ENCODE measurements at places on chromosomes 16 and 17.
A peak's percentile ranks its signal among the peaks of the same experiment; 100 is the strongest.

GRCh38 chr16:47787696-47788095 lies 326.6 kb downstream of the PHKB start:
- no peak for DNase-seq

GRCh38 chr17:38557836-38558727 lies 47.7 kb downstream of the SRCIN1 start:
- DNase-seq, result peak; percentile 94

- DNase-seq, result no peak
These were observed 22.0 kb upstream of the FLCN start for GRCh38 chr17:17258998-17259397.

DNA sequence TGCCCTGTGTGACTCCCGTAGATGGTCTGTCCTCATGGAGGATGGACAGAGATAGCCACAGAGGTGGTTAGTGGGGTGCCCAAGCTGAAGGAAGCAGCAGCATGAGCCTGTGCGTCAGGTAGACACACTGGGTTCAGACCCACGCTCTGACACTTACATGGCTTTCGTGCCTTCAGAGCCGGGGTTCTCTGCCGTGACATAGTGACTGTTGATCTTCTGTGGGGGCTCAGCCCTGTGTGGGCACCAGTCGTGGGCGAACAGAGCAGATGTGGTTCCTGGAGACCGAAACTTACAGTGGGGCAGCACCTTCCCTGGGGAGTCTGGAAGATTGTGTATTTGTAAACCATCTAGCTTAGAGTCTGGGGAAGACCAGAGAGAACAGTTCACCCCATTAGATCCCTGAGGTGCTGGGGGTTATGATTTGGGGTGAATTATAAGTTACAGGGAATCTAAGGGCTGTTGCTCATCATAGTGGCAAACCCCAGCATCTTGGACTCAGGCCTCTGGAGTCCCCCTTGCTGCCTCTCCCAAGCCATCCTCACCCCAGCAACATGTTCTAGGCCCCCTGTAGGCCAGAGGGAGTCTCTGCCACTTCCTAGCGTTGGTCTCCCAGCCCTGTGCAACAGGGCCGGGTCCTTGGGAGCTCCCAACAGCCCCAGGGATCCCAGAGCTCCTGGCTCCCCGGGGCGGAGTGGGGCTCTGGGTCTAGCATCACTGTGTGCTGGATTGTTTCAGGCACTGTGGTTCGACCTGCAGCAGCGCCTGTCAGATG lies 28.6 kb downstream of the NECAB2 start:
- DNase-seq, result no peak

GRCh38 chr16:68351991-68352431 lies 41.2 kb downstream of the PRMT7 start:
- no peak for DNase-seq

GRCh38 chr16:405548-406506 lies 4.1 kb downstream of the DECR2 start:
- DNase-seq, result no peak

GRCh38 chr17:58530655-58531054 lies 16.2 kb upstream of the MTMR4 start:
- DNase-seq, result no peak

DNA sequence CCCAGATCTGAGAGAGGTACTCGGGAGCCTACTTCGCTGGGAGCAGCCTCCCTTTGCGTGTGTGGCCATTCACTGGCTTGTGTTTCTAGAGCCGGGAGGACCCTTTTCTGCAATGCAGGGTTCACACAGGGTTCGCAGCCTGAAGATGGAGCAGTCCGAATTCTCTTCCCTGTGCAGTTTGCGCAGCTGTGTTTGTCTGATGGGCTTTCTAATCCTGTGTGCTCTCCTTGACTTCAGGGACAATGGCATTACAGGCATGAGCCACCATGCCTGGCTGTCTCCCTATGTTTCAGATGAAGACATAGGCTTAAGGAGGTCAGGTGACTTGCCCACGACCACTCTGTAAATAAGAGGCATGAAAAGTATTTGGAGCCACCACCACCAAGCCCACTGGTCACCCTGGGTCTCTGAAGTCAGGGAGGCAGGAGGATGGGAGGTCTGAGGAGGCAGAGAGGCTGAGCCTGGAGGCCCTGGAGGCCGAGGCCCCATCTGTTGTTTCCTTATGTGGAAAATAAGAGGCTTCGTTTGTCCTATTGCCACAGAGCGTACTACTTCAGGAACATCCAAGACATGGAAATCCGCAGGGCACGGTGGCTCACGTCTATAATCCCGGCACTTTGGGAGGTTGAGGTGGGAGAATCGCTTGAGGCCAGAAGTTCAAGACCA lies 5.0 kb upstream of the STH start:
- no peak for DNase-seq

- DNase-seq, result peak; percentile 81
These were observed 10.6 kb downstream of the KSR1 start for GRCh38 chr17:27466743-27467375.

DNA sequence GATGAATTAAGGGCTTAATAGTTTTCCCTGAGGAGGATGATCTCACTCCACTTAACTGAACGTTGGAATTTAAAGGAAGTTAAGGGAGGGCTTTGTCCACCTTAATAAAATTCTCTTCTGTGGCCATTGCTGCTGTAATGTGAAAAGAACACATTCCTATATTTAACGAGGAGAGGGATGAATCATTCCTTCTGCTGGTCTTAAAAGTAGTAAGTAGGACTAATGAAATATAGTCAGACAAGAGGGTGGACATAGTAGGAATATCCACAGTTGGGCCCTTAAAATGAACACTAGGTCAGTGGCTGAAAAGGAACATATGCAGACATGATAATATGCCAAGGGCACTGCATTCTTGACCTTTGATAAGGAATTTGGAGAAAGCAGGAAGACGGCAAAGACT lies 405.6 kb downstream of the PMP22 start:
- no peak for DNase-seq

DNA sequence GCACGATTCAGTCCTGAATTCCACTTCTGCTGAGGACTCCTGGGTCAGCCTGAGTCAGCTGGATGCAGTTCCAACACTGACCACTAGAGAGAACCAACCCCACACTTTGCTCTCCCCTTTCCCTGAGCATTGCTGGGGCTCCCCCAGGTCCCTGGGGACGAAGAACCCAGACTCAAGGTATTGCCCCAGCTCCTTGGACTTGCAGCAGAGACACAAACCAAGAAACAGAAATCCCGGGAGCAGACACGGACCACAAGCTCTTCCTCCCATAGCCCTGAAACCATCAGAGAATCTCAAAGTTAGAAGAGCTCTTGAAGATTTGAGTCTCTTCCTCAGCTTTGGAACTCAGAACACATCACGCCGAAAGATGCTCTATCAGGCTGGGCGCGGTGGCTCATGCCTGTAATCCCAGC lies 678 bp upstream of the GH1 start:
- peak; percentile 79 for DNase-seq

DNA sequence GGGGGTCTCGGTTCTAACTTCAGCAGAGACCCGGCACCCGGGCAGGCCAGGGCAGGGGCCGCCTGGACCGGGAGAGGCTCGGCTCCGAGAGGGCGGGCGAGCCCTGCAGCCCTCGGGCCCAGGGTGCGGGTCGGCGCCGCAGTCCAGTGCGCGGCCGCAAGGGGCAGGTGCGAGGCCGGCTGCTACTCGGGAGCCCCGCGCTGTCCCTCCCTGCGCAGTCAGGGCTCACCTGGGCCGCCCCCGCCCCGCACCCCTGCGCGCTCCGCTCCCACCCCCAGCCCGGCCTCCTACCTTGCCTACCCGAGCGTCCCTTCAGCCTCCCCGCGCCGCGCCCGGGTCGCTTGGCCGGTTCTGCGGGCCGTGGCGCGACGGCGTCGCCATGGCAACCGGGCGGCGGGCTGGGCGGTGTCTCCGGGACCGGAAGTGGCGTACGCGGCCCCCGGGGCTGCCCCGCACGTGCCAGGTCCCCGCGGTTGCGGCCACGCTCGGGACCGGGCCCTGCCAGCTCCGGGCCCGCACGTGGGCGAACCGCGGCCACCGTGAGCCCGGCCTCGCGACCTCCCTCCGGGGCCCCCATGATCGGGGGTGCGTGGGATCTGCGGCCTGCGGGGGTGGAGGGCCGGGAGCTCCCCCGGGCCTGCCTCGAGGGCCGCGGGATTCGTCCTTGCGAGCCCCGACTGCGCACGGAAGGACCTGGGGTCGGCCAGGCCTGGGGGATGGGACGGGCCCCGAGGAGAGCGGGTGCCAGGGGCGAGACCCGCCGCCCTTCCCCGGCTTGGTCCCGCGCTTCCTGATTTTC lies at the start of gene CYB561:
Gene CYB561, minus strand, starts transcription at position 353 of the 799 bp plus-strand sequence. CDS start 8,759 bp downstream, outside the sequence.
- peak; percentile 78 for DNase-seq

DNA sequence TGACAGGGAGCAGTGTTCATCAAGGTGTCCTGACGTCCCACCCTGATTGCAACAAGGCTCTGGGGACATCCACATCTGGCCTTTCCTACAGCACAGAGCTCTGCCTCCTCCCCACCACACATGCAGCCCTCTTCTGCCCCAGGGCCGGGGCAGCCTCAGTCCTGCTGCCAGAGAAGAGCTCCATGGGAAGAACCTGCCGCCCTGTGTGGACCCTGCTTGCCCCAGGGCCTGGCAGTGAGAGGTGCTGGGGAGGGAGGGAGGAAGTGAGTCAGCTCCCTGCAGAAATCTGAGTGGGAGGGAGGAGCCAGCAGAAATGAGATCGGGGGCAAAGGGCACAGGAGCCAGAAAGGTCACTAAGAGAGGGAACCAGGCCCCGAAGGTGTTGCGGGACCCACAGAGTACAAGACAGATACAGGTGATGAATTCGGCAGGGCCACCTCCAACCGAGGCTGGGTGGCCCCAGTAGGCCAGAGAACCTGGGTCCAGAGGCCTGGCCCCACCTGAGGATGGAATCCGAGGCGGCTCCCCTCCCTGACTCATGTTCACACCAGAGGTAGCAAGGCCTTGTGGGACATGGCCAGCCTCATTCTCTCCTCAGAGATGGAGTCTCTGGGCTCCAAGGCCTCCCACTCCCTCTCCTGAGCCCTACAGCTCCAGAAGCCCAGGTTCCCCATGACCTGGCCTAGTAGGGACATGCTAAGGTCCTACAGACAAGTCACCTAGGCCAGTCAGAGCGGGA lies 24.8 kb downstream of the MYO18A start:
- DNase-seq, result peak; percentile 67

DNA sequence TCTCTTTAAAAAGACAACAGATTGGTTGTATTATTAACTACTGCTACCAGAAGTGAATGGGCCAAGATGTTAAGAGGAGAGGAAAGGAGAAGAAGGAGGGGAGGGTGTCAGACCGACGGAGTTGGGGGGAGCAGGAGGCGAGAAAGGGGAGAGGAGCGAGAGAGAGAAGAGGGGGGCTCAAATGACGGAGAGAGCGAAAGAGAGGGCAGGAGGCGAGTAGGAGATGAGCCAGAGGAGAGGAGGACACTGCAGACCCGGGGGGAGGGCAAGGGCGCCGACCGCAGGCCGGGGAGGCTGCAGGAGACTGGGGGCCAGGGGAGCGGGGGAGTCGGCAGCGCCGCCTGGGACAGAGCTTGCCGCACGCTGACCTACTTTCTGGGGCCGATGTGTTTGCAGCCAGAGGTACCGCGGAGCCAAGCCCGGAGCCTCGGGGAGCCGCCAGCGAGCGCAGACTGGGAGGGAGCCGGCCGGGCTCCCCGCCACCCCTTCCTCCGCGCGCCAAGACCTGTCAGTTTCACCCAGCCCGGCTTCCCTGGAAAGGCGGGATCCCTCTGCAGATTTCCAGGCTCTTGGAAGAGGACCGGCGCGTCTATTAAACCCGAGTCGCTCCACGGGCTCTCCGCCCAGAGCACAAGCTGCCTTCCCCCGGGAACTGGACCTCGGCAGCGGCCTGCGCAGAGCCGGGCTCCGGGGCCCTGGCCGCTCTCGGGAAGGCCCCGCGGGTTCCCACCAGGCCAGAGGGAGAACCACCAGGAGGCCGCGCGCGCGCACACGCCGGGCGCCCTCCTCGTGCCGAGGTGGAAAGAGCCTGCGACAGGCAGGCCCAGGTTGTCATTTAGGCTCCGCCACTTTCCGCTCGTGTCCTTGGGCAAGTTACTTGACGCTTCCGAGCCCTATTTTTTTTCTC lies 74.6 kb downstream of the CMC2 start:
- DNase-seq, result peak; percentile 21

- DNase-seq, result peak; percentile 61
These were observed 2.5 kb downstream of the TTLL6 start for GRCh38 chr17:48814504-48814903.

DNA sequence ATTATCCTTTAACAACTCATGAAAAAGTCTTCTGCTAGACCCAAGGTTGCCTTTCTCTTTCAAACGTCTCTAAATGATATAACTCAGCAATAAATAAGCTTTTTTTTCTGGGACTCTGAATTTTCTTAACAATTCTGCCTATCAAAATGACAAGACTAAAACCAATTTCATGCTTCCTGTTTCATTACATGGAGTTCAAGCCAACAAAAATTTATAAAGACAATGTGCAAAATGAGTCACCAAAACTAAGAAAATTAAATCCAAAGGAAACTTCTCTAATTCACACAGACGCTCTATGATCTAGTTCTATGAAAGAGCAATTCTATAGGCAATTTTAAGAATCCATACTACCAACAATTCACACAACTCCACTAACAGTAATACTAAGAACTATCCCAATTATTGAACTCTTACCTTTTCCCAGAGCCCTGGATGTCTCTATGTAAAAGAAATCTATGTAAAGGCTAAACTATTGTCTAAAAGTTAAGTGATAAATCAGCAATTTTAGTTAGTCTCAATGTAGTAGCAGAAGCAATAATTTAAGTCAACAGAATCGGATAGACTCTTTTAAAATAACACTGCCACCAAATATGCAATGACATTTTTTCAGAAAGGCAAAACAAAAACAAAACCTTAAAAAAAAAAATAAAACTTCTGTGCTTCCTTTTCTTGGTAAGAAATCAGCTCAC lies 44.2 kb downstream of the ZZEF1 start:
- DNase-seq, result no peak

GRCh38 chr17:49148171-49148570 lies 15.6 kb downstream of the B4GALNT2 start:
- DNase-seq, result no peak

DNA sequence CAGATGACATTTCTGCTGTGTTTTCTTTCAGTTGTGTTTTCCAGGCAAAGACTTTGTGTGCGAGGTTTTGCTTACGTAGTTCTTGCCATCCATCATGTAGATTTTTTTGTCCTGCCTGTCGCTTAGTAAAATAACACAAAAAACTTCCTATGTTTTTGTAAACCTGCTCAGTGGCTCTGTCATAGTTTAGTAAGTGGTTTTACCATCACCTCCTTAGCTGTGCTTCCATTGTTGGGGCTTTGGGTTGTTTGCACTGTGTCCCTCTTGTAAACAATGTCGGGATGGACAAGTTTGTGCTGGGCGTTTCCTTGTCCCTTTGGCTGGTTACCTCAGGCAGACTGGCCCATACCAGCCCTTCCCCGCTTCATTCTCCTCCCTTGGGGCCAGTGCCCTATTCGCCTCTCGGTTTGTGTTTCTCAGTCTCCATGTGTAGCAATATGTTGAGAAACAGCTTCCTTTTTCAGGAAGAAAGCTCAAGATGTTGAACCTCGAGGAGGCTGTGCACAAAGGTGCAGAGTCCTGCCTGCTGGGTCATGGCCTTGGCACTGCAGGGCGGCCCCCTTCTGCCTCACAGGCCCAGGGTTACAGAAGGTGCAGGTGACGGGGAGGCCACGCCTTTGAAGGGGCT lies 74.6 kb downstream of the KSR1 start:
- no peak for DNase-seq

GRCh38 chr16:4016658-4017057 lies 99.6 kb downstream of the ADCY9 start:
- DNase-seq, result no peak

GRCh38 chr16:82439678-82440293 lies 187.0 kb upstream of the CDH13 start:
- peak; percentile 1 for DNase-seq

All from stimulated activated CD4-positive, alpha-beta T cell treated with anti-CD3 and anti-CD28 coated beads, Interleukin-2, amount 100 ng/mL, for 24 hours (primary cell).